Stimulated activated CD8-positive, alpha-beta memory T cell treated with anti-CD3 and anti-CD28 coated beads, Interleukin-7, amount 100 ng/mL, for 1 hour (primary cell): ENCODE measurements at places on chromosomes 5 and 9.

DNA sequence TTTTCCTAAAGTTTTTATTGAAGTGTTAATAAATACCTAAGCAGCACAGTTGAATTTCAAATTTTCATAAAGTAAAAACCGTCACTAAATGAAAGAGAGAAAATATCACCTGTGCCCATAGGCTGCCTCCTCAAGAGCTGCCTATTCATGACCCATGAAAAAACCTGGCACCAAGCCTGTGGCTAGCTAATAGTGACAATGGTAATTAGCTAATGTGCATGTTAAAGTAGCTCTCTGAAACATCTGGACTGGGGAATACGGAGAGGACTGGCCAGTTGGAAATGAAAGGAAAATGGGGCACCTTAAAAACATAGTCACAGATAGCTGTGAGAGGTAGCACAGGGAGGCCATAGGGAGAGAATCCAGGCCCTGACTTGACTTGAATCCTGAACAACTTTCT, 5.4 kb upstream of the GNE start:
- no peak for DNase-seq

GRCh38 chr5:145180371-145180770, 654.8 kb downstream of the PRELID2 start:
- no peak for DNase-seq

DNA sequence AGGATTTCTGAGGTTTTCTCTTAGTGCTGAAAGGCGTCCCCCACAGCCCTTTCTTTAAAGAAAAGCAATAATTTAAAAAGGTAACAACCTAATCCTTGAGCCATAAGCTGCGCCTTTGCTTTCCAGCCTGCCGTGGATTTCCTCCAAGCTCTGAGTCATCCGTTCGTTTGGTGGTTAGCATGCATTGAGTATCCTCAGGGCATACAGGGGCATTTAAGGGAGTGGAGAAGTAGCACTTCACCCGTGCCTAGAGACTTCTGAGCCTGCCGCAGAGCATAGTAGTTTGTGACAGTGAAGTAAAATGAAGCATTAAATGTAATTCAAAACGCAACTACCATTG, 892 bp upstream of the TNC start:
- no peak for DNase-seq

- DNase-seq: no peak
Measured at GRCh38 chr9:105413525-105413924, 34.3 kb upstream of the FSD1L start.

DNA sequence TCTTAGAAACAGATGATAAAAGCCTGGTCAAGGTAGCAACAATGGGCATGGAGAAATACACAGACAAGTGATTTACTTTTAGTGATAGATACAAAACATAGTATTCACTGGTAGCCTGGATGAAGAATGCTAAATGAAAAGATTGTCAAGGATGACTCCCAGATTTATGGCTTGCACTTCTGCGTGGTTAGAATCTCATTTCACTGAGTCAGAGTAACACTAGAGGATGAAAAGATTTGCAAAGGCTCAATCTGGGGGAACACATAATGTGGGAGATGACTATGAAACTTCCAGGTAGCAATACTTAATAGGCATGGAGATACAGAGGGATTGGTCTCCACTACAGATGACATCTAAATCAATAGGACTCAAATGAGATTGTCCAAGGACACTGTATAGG, 38.4 kb downstream of the AGTPBP1 start:
- no peak for DNase-seq

DNA sequence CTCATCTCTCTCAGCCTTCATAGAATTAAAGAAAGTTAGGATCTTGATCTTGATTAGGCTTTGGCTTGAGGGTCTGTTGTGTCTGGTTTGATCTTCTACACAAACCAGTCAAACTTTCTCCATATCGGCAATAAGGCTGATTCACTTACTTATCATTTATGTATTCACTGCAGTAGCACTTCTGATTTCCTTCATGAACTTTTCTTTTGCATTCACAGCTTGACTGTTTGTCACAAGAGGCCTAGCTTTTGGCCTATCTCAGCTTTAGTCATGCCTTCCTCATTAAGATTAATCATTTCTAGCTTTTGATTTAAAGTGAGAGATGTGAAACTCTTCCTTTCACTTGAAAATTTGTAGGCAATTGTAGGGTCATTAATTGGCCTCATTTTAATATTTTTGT, 62.8 kb downstream of the SH3RF2 start:
- no peak for DNase-seq

- no peak for DNase-seq
Measured at GRCh38 chr9:136728548-136729123, 14.1 kb downstream of the LCN10 start.

GRCh38 chr5:163794993-163795392, 289.6 kb downstream of the MAT2B start:
- DNase-seq: no peak

DNA sequence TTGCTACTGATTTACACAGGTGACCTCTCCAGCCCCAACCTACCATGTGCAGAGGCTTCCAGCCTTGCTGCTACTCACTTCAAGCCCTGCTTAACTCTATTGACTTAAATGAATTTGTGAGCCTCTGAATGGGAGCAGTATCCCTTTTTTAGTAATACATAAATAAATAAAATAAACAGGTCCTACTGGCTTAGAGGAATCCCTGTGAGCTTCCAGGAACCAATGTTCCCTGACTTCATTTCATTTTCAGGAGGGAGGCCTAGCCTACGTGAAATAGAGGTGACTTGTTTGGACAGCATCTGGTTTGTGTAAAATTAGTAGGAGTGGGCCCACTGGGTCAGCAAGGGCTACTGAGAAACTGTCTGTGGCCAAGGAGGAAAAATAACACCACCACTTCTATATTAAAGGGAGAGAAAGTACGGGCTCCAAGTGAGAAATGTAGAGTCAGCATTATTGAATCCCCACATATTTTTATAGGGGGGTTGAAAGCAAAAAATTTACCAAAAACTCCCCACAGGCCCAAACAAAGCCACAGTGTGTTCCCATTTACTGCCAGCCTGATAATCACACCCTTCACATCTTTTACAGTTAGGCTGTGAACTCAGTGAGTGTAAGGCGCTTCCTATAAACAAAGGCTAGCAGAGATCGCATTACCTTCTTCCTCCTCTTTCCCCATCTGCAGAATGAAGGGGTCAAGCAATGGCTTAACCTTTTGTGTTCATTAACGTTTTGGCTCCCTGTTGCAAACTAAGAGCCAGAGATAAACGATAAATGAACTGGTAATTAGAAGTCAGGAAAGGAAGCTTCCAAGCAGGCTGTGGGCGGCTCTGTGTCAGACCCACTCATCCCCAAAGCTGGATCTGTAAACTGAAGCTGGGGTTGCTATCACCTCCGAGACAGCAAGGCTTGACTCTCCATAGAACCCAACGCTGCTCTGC, 138.8 kb upstream of the LIFR start:
- DNase-seq: no peak

DNA sequence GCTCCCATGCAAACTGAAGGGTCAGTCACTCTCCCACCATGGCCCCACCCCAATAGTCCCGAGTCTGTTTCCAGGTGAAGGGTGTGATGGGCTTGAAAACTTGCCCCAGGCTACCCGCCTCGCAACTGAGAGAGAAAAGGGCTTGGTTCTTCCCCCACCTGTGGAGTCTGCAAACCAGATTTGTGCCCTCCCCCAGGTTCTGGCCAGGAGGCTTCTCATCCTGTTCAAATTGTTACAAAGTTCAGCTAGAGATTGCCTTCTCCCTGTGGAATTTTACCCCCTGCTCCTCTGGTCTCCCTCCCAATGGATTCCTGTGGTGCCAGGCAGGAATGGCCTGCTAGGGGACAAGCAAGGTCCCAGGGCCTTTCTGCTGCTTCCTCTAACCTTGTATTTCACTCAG, 93.1 kb upstream of the ACO1 start:
- DNase-seq: no peak

- DNase-seq: no peak
Measured at GRCh38 chr5:959581-960531, 48.7 kb upstream of the NKD2 start.

- DNase-seq: no peak
Measured at GRCh38 chr5:168642019-168642418, 62.9 kb upstream of the PANK3 start.

- DNase-seq: no peak
Measured at GRCh38 chr5:92242170-92242569, 859.1 kb upstream of the ARRDC3 start.

- no peak for DNase-seq
Measured at GRCh38 chr9:13186091-13186490, 93.4 kb downstream of the MPDZ start.

GRCh38 chr5:106399391-106399790, 1271.3 kb downstream of the EFNA5 start:
- no peak for DNase-seq

DNA sequence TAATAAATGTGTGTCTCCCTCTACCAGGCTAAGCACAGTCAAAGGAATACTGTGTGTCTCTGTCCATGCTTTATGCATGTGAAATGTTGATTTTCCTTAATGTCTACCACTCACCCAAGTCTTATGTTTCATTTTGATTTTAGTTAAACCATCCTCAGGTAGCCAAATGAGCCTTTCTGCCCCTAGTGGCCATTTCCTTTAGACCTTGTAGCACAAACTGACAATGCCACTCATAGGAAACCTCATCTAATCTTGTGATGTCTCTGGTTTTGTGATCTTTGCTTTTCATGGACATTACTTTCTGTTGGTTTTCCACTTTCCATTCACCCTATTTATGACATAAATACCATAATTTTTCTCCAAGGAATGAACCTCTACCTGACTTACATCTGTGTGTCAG, 820.8 kb downstream of the MAT2B start:
- no peak for DNase-seq

DNA sequence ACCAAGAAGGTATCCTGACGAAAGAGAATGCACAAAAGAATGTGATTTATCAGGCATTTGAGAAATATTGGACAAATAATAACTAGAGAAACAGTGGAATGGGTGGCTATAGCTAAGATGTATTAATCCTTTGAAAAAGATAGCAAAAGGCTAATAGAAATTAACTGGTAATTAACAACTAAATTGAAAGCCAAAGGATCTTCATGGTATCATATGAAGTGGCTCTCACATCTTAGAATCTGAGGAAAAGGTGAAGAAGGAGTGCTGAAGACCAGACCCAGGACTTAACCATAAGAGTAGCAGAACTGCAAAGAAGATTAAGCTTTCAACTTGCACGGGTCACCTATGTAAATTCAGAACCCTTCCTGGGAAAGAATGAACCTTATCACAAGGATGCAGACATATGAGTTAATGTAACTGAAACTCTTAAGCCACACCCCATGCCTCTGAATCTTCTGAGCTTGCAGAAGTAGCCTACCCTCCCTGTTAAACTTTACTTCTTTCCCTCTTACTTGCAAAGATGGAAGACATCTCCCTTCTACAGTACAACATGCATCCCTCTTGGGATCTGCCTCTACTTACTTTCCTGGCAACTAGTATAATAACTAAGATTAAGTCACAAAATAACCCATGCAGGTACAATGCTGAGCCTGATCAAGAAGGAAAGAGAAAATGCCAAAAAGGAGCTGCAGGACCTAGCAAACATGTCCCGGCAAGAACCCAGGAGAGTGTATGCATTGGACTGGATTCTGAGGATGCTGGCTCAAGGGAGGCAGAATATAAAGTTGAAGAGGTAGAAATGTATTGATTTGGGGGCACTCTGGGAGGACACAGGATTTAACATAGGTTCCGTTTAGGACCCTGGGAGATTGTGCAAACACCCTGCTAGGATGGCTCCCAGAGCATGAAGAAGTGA, 395.5 kb upstream of the SLC30A5 start:
- DNase-seq: no peak

DNA sequence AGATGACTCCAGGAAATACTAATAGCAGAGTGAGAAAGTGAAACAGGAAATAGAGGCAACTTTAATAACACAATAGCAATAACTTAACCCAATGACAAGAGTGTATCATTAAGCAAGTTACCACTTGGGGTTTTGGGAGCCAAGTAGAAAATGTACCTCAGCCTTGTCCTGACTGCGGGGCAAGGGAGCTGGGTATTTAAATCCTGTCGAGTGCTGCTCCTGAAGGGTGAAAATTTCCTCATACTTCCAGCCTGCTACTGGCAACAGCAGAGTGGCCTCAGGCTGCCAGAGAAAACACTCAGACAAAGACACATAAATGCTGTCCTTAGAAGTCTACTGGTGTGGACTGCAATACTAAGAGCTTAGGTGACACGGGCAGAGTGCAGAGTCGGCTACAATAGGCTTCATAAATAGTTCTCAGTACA, 112.5 kb upstream of the EMB start:
- no peak for DNase-seq

GRCh38 chr5:132754947-132755346, 7.7 kb downstream of the CCNI2 start:
- DNase-seq: no peak

- DNase-seq: no peak
Measured at GRCh38 chr9:136284951-136285350, 18.9 kb downstream of the CCDC187 start.

GRCh38 chr9:103410059-103410458, 414.9 kb downstream of the CYLC2 start:
- no peak for DNase-seq
